IMR-90 (cell line): ENCODE measurements at places on chromosomes 7 and 10.

- DNase-seq, result no peak
These were observed 31.4 kb upstream of the CDH23 start for GRCh38 chr10:71365366-71365765.

GRCh38 chr10:69835233-69835632 is 33.5 kb downstream of the COL13A1 start:
- no peak for DNase-seq

DNA sequence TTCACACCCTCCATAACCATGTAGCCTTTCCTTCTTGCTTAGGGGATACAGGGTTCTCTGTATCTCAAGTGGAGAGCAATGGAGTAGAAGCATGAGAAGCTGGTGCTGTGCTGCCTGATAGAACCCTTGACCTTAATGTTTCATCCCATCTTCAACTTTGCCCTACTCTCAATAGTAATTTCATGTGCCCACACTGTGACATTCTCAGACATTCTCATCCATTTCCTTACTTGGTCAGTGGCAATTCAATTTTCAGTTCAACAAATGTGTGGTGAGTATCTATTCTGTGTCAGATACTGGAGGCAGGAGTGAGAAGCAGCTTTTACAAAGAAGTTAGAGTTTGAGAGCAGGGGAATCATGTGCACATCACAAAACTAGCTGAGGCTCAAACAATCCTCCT is 16.1 kb downstream of the STRIP2 start:
- DNase-seq, result no peak

DNA sequence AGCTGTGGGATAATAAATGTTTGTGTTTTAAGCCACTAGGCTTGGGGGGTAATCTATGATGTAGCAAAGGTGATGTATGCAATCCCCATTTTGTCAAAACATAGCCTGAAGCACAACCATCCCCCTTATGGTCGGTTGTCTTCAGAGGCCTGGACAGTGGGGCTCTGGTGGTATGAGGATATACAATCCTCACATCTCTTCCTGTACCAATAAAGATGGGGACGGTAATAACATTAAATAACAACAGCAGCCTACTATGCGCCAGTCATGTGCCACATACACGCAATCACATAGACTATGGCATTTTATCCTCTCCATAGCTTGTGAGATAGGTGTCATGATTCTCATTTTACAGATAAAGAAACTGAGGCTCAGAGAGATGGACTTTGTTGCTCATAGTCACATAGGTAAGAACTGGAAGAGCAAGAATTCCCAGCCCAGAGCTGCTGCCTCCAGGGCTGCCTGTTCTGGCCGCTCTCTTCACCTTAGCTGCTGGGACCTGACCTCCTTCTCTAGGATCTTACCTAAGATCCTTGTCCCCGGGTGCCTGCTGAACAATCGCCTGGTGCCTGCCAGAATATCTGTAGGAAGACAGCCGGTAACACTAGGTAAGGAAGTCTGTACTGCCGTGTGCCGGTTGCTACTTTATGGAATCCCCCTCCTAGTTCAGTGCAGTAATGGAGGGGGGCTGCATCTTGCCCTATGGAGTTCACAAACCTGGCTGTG is 108.6 kb downstream of the ARHGAP22 start:
- DNase-seq, result no peak

GRCh38 chr10:24862589-24862988 is 89.8 kb downstream of the PRTFDC1 start:
- DNase-seq, result no peak

- DNase-seq, result no peak
These were observed 122.5 kb downstream of the OAT start for GRCh38 chr10:124296121-124296812.

- DNase-seq, result peak; percentile 71
These were observed 139.0 kb downstream of the TPST1 start for GRCh38 chr7:66344166-66344565.

- no peak for DNase-seq
These were observed 337.6 kb upstream of the CHRM2 start for GRCh38 chr7:136530831-136531230.

- DNase-seq, result no peak
These were observed 158.3 kb downstream of the TCF7L2 start for GRCh38 chr10:113108194-113108835.

DNA sequence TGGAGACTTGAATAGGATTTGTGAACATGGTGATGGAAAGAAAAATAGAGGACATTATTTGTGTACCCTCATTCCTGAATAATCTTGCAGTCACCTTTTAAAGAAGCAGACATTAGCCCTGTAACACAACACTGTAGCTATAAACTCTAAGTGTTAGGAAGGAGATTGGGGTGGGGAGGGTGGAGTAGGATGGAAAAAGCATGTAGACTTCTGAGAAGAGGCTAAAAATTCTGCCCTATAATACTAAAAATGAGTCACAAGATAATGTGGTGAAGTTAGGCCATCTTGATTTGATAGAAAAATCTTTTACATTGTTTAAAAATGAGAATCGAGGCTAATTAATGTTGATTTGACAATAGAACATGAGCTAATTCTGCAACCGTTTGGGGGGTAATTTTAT is 128.8 kb downstream of the LCOR start:
- peak; percentile 5 for DNase-seq

DNA sequence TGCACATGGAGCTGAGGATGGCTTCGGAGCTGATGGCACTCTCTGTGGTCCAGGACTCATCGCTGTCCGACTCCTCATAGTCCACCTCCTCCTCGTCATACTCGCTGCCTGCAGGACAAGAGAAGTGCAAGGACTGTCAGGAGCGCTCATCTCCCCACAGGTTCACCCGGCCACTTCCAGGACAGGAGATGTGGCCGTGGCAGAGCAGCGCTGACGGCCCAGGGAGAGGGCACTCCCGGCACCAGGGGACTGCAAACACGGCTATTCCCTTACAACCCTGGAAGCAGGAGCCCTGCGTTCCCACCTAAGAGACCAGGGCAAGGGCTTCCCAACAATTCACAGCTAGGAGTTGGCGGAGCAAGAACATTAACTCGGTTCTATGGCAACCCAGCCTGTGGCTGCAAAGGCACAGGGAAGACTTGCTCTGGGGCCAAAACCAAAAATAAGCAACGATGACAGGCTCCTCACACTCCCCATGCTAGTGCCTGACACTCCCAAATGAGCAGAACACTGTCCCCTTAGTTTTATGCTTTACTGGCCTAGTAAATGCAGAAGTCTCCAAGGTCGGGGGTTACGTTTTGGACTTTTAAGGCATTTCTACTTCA is 100.9 kb downstream of the TAX1BP1 start:
- DNase-seq, result no peak

DNA sequence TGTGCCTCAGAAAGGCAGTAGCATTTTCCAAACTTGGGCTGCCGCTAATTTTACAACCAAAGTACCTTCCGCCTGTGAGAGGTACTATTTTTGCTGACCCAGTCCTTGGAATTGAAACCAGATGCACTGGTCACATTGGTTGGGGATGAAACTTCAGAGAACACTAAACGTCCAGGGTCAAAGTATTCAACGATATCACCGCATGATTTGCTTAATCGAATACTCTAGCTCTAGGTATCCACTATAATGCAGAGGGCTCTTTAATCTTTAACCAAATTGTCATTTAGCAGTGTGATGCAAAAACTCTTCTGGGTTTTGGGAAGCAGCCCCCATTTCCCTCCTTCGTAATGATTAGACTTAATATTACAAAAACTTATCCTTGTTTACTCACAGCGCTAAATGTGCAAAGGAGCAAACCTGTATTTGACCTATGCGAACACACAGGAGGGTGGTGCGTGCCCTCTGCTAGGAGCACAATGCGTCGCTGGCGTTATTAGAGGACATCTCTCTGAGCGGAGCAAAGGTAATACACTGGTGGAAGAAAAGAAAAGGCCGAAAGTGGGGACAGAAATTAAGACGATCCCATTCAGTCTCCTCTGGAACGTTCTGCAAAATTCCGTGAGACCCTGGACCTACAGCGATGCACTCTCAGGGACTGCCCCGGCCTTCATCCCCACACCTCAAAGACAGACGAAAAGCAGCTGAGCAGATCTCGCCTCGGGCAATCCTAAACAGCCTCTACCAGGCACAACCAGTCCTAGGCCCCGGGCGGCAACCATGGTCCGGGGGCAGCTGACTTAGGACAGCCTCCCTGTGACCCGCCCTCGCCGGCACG is 916 bp upstream of the EEPD1 start:
- no peak for DNase-seq

GRCh38 chr7:113831556-113831955 is 87.3 kb downstream of the PPP1R3A start:
- peak; percentile 41 for DNase-seq

DNA sequence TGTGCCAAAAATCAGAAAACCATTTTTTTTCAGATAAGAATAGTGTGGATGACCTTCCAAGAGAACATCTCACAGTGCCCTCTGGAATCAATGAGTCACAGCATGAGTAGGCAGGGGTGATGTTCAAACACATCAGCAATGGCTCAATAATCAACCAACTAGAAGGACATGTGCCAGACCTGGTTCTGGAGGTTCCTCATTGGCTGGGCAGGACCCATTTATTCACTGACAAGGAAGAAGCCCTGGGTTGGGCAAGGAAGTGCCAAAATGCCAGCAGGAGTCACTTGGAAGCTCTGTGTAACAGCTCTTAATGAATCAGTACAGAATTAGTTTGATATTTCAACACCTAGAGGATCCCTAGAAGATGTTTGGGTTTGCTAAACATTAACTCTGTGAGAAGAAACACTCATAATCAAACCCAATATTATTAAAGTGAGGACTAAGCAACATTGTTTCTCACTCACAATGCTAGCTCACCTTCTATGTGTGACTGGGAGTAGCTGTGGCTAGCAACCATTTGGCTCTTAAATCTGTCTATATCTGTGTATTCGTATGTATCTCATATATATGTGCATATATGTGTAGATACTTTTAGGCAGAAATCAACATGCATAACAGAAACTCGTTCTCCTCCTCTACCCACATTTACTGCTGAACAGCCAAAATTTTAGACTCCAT is 72.3 kb upstream of the APBB1IP start:
- DNase-seq, result no peak

- no peak for DNase-seq
These were observed 910.3 kb upstream of the MBL2 start for GRCh38 chr10:53682885-53683284.

- no peak for DNase-seq
These were observed 113.4 kb downstream of the VPS41 start for GRCh38 chr7:38795593-38795992.

GRCh38 chr10:122445904-122446303 is 8.5 kb upstream of the ARMS2 start:
- DNase-seq, result no peak

DNA sequence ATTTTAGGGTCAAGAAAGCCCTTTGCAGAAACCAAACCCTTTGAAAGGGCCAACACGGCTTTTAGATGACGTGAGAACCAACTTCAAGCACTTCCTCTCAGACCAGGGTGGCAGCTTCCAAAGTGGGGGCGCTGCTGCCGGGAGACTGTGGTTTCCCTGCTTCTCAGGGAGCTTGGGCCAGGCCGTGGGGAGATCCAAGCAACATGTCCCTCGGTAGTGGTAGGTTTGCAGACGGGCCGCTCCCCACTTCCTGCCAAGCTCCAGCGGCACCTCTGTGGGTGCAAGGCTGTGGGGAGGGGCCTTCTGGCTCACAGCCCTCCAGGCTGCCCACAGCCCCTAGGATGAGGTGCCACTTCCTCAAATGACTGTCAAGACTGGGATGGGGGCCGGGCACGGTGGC is 132.4 kb downstream of the FAM53B start:
- DNase-seq, result no peak

GRCh38 chr10:113518816-113519591 is 33.8 kb upstream of the HABP2 start:
- DNase-seq, result no peak

DNA sequence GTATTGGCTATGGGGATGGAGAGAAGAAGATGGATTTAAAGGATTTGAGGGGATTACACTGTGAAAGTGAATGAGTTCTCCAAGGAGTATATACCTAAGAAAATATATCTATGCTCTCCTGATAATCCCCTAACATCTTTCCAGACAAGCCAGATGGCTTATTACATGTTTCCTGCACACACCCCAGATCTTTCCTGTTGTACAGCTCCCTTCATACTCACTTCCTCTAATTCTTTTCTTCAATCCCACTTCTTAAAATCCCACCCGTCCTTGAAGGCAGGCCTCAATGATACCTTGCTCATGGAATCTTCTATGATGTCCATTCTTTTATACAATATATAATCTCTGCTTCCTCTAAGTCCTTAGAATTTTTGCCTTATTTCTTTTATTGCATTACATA is 317.2 kb upstream of the DGKB start:
- no peak for DNase-seq

DNA sequence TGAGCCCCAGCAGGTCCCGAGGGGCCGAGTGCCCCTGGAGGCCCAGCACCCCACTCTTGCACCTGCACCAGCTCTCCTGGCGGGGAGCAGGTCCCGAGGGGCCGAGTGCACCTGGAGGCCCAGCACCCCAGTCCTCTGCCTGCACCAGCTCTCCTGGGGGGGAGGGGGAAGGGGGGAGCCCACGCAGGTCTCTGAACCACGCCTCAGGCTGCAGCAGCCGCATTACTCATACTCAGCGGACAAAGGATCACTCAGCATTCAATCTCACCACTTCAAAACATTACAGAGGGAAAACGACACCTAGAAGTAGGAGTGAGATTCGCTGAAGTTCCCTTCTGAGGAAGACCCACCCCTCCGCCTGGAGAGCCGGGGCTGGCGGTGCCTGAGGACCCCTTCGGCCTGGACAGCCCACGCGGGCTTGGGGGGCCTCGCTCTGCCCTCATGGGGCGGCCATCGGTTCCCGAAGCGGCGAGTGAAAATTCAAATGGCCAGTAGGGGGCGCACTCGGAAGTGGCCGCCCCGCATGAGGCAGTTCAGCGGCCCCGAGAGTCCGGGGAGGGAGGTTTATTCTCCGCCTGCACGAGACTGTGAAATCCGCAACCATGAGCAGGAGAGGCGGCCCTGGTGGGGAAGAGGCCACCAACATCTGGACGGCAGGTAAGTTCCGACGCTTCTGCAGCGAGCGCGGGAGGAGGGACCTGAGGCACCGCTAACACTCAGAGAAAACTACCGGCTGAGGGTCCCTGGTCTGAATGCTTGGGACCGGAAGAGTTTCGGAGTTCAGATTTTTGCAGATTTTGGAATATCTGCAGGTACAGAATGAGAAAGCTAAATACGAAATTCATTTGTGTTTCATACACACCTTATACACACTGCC is 1.1 kb upstream of the GPER1 start:
- DNase-seq, result peak; percentile 42

- DNase-seq, result no peak
These were observed 48.4 kb upstream of the NFE2L3 start for GRCh38 chr7:26103596-26103995.

DNA sequence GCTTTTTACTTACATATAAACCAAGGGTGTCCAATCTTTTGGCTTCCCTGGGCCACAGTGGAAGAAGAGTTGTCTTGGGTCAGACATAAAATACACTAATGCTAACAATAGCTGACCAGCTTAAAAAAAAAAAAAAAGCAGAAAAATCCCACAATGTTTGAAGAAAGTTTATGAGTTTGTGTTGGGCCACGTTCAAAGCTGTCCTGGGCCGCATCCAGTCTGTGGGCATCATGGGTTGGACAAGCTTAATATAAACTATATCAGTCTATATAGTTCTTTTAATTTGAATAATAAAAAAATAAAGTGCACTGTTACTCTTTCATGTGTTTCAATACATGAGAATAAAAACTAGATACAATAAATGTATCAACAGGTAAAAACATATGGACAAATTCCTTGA is 179.9 kb downstream of the DNAJC1 start:
- no peak for DNase-seq
